Right hindlimb (tissue), 1 donor: ENCODE measurements at places on chromosomes 5 and 9.
A peak's percentile ranks its signal among the peaks of the same experiment; 100 is the strongest.

- DNase-seq = peak; percentile 83
Observed at GRCh38 chr9:129570450-129571297, 50.2 kb downstream of the C9orf50 start.

- no peak for DNase-seq
Observed at GRCh38 chr9:112012026-112012902, 115.7 kb downstream of the UGCG start.

GRCh38 chr5:55344392-55344992, 36.7 kb downstream of the MTREX start:
- peak; percentile 60 for DNase-seq

- no peak for DNase-seq
Observed at GRCh38 chr9:98311541-98311940, 56.1 kb upstream of the TBC1D2 start.

- DNase-seq = no peak
Observed at GRCh38 chr9:91693226-91693625, 256.8 kb downstream of the ROR2 start.
